ENCODE measurements at places on chromosomes 11 and 22.
A peak's percentile ranks its signal among the peaks of the same experiment; 100 is the strongest.

DNA sequence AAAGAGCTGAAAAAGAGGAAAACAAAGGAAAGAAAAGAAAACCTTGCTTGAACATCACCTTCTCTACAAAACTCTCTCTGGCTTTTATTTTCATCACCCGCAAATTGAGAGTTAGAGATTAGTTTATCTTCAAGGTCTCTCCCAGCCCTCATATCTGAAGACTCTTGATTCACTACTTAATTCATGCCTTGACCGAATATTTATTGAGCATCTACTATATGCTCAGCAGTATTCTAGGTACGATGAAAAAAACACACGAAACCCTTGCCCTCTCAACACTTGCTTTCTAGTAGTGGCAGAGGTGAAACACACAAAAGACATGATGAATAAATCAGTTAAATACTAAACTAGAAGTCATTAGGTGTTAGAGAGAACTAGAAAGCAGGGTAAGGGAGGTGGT lies 150.6 kb upstream of the CADM1 start:
- no peak for DNase-seq

GRCh38 chr11:43243927-43244326 lies 67.9 kb upstream of the API5 start:
- DNase-seq = no peak

- DNase-seq = no peak
Observed at GRCh38 chr11:115421992-115422689, 82.1 kb downstream of the CADM1 start.

- DNase-seq = peak; percentile 55
Observed at GRCh38 chr11:45810431-45811108, 5.6 kb downstream of the SLC35C1 start.

DNA sequence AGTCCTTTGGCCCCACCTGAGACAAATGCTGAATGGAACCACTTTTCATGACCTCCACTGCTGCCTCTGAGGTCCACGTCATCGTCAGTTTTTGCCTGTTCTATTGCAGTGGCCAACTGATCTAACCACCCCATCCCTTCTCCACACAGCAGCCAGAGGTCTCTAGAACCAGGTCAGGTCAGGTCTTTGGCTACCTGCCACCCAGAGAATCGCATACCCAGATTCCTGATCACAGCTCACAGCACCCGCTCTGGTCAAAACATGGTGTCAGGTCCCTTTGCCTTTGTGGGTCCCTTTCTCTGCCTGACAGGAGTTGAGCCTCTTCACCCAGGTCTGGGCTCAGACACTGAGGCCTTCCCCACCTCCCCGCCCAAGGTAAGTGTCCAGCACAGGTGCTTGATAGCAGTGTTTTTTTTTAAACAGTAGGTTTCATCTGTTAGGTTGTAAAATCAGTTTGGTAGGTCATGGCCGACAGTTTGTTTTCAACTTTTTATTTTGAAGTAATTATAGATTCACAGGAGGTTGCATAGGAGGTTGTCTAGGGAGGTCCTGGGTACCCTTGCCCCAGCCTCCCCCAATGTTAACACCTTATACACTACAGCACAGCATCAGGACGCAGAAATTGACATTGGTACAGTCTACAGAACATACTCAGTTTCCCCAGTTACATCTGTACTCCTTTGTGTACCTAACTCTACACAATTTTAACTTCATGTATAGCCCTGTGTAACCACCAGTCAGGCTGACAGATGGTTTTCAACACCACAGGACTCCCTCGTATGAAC lies 6.9 kb downstream of the C22orf39 start:
- no peak for DNase-seq

DNA sequence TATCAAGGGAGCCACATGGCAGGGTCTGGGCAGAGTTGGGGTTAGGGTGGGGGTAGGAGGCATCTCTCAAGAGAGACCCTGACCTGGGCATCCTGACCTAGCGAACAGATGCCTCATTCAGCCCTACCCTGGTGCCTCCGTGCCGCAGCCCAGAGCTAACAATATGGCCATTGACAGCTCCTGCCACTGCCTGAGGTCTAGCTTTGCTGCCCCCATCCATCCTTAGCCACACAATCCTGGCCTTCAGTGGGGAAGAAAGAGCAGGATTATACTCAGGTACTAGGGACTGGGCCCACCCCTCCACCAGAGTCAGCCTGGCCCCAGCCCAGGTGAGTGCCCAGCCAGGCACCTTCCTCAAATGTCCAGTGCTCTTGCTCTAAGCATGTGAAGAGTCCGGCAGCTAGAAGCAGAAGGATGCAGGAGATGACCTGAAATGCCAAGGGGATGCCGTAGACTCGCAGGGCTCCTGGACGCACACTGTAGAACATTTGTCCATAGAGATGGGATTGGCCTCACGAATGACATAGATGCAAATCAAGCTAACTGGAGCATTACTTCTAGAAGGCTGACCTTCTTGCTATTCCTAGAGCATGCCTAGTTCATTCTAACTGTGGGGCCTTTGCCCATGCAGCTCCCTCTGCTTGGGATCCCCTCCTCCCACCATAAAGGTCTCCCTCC lies 13.3 kb upstream of the SERPINH1 start:
- no peak for DNase-seq

- no peak for DNase-seq
Observed at GRCh38 chr11:131463649-131464425, 93.4 kb downstream of the NTM start.

DNA sequence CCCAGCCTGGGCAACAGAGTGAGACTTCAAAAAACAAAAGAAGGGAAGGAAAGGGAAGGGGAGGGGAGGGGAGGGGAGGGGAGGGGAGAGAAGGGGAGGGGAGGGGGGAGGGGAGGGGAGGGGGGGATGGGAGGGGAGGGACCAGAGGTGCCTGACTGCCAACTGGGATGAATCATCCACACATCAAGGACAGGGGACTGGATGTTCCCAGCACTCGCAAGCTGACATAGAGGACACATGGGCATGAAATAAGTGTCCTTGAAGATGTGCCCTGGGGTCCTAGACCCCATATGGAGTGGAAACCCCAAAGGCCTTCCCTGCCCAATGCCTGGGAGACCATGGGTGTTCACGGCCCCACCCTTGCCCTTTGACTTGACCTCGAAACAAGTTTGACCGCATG lies 19.8 kb downstream of the TST start:
- peak; percentile 51 for DNase-seq

DNA sequence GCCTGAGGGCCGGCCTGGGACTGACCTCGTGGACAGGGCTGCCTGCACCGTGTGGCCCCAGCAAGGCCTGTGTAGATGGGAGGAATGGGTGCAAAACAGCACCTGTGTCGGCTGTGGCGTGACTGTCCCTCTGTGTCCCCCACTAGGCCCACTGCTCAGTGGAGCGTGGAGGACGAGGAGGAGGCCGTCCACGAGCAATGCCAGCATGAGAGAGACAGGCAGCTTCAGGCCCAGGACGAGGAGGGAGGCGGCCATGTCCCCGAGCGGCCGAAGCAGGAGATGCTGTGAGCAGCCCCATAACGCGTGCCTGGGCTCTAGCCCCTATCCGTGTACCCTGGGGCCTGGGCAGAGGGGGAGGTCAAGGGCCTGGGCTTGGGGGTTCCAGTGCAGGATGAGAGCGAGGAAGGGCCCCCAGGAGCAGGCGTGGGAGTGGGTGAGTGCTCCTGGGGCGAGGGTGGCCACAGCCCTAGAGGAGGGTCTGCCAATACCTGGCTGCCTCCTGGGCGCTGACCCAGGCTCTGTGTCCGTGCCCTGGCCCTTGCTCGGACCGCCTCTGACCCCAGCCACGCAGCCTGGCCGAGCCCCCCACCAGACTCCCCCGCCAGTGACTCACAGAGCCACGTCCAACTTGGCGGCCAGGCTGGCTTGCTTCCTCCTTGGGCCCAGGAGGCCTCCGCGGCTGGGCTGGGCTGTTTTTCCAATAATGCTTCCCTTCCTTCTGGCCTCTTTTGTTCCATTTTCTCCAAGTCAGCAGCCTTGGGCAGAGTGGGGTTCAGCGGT lies 11.6 kb downstream of the PRR33 start:
- no peak for DNase-seq

All from islet precursor cell (in vitro differentiated cells).